ENCODE measurements at places on chromosomes 4 and X.

DNA sequence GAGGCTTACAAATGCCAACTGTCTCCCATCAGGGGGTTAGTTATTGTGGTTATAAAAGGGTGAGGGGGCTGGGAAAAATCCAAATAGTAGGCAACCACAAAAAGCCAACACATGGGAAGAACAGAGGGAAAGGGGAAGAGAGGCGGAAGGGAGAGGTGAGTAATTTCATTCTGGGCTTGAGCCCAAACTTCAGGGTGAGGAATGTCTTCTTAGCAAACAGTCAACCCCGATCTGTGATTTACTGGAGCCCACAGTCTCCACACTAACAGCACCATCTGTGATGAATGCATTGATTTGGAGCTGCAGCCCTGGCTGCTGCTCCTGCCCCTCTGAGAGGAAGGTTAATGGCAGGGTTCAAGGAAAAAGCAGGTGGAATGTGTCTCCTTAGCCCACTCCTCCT lies 162.2 kb upstream of the GPR101 start:
- DNase-seq = no peak

GRCh38 chr4:19776929-19777328 lies 474.8 kb upstream of the SLIT2 start:
- no peak for DNase-seq

- no peak for DNase-seq
Measured at GRCh38 chrX:134963041-134963440, 27.8 kb upstream of the SMIM10 start.

- no peak for DNase-seq
Measured at GRCh38 chr4:4922441-4922840, 63.0 kb downstream of the MSX1 start.

DNA sequence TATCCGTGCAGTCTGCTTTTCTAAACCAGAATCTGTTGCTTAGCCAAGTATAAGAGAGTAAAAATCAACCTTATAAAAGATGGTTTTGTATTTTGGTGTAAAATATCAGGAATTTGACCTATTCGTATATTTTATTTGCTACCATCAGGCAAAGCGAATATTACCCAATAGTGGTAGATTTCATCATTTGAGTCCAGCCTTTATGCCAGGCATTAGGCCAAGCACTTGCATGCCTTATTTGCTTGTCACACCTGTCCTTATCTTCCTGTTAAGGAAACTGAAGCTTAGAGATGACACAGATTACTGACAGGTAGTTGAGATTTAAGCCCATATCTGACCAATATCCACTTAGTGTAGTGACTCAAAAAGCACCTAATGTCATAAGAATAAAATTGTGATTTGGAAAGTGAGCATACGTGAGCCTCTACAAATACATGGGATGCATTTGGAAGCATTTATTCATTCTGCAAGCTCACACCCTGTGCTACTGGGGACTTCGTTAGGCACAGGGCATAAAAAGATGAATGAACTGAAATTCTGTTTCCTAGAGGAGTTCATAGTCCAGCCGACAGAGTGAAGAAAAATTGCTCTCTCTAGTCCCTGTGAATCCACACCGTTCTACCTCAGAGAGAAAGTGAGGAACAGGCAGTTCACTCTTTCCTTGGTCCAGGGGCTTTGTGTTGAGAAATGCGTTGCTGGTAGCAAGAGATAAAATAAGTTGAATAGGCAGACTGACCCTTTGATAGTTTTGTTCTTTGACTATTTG lies 2.3 kb upstream of the RNF212 start:
- DNase-seq = no peak

DNA sequence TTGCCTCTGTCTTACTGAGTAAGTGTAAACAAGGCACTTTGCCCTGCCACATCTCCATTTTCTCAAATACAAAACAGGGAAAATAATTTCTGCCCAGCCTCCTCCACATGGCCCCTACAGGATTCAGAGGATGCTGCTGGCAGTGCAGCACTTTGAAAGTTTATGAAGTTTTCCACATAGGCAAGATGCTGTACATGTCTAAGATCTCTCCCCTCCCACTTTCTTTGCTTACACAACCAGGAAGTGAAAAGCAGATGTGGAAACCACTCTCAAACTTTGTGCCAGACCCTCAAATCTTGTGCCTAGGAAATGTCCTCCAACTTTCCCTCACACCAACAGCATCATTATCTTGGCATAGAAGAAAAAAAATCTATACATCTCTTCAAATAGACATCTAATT lies 257.0 kb upstream of the LDB2 start:
- no peak for DNase-seq

DNA sequence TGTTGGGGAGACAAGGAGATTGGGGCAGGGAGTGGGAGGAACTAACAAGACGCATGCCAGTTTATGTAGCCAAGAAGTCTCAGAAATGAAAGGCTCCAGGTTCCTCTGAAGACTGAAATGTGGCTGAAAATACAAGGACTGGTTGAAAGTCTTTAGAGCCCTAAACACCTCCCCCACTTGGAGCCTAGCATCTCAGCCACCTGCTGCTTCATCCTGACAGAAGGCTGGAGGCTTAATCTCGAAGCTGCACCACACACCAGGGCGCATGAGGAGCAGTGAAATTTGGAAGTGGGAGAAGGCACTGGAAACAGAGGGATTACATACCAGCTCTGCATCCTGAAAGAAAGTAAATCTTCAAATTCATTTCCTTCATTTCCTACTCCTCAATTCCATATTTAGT lies 160.7 kb upstream of the FTHL17 start:
- no peak for DNase-seq

DNA sequence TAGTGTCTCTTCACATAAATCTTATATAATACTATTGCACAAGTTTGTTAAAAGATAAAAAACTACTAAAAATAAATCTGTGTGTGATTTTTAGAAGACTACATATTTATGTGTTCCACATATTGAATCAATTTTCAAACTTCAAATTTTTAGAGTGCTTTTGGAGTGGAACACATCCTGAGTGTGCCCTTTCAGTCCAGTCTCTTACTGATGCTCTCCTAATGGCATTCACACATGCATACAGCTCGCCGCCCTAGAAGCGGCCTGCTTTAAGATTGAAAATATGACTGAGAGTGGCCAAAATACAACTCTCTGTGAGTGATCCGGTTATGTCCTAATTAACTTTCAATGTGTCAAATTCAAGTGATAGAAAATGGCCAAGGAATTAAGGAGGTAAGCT lies 628.8 kb downstream of the ANKRD50 start:
- no peak for DNase-seq

GRCh38 chrX:23981222-23981621 lies 45.8 kb downstream of the KLHL15 start:
- DNase-seq = no peak

GRCh38 chr4:53956053-53956452 lies 108.4 kb downstream of the CHIC2 start:
- no peak for DNase-seq

DNA sequence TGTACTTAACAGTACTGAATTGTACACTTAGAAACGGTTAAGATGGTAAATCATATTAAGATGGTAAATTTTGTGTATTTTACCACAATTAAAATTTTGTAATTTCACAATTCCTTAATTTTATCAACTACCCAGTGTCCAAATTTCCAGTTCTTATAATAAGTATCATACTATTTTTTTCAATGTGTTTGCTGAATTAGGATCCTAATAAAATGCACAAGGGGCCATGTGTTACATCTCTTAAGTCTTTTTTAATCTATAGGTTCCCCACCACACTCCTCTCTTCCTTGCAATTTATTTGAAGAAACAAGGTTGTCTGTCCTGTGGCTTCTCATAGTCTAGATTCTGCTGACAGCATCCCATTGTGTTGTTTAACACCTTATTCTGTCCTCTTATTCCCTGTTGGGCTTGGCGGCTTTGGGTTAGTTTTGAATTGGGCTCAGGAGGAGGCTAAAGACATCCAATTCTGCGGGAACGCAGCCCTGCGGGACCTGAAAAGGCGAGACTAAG lies 533 bp upstream of the SYAP1 start:
- no peak for DNase-seq

All from stimulated activated naive CD8-positive, alpha-beta T cell treated with anti-CD3 and anti-CD28 coated beads, Interleukin-15, Interleukin-2, amounts not matched to agents 100 U/mL and 50 U/mL, for 24 hours (primary cell).